Transverse colon (tissue), 4 donors: ENCODE measurements at places on chromosomes 1 and 21. TPM values are rescaled to one million over a fixed set of nuclear protein-coding genes. Genes with fewer than 3 reads are reported as not detected.

- peak; percentile 4 for DNase-seq
Observed at GRCh38 chr1:43443197-43443946, 10.4 kb downstream of the HYI start.

DNA sequence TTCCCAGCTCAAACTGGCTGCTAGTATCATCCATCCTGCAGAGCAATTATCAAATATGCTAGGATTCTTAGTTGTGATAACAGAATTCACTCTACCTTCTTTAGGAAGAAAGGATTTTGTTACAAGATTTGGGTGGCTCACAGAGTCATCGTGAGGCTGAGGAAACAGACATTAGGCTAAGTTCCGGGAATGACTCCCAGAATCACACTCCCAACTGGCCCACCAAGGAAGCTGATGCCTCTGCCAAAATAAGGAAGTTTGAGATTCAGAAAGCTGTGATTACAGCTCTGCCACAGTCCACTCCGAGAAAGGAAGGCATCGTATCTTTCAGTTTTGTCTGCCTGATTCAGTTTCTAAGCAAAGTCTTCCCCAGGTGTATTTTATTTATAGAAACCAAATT lies 50.6 kb upstream of the LYPLAL1 start:
- DNase-seq: no peak

GRCh38 chr1:41240781-41241353 lies 1.2 kb downstream of the SCMH1 start:
- no peak for DNase-seq

DNA sequence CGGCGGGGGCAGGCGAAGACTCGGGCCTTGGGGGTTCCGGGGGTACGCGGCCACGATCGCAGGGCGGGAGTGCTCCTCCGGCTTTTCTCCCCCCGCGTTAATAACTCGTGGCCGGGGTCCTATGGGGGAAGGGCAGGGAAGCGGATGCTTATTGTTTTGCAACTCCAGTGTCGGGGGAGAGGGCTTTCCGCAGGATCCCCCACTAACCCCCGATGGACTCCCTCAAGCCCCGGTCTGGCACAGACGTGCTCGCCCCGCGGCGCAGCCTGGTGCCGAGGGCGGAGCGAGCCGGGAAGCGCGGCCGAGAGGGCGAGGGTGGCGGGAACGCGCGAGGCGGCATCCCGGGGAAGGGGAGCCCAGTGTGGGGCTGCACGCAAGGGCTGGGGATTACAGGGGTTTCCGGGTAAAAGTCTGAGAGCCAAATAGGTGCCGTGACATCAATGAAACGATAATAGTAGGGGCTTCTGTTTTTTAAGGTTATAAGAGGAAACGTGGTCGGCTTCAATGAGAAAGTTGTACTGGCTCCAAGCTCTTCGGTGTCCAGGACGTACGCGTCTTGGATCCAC lies 772 bp downstream of the UCK2 start:
- DNase-seq: peak; percentile 53

DNA sequence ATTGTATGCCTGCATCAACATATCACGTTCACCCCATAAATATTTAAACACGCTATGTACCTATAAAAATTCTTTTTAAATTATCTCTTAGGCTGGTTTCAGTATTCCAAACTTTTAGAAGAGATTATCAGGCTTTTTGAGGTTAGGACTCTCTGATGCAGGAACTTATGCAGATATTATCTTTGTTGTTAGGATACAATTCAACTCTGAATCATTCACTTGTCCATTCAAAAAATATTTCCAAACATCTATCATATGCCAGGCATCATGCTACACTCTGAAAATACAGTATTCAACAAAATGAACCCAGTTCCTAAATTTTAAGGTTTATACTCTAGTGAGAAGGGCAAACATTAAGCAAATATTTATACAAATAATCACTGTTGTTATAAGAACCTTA lies 40.5 kb downstream of the ASH1L start:
- DNase-seq: no peak

DNA sequence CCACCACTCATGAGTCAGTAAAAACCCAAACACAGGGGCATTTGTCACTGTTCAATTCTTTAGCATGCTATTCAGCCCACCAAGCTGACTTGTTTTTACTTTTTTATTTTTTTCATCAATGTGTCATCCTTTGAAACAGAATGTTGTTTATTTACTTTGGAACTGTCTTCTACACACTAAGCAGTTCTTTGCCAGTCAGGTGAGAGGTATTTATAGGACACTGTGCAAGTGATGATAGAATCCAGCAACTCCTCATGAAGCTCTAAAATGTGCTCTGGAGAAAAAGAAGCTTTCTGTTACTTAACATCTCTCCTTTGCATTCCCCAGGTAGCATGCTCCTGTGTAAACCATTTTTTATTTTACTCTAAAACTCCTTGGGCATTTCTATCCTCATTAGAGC lies 582.0 kb upstream of the TMPRSS15 start:
- no peak for DNase-seq

- DNase-seq: peak; percentile 62
Observed at GRCh38 chr1:117674521-117675400, 68.9 kb downstream of the TENT5C start.

DNA sequence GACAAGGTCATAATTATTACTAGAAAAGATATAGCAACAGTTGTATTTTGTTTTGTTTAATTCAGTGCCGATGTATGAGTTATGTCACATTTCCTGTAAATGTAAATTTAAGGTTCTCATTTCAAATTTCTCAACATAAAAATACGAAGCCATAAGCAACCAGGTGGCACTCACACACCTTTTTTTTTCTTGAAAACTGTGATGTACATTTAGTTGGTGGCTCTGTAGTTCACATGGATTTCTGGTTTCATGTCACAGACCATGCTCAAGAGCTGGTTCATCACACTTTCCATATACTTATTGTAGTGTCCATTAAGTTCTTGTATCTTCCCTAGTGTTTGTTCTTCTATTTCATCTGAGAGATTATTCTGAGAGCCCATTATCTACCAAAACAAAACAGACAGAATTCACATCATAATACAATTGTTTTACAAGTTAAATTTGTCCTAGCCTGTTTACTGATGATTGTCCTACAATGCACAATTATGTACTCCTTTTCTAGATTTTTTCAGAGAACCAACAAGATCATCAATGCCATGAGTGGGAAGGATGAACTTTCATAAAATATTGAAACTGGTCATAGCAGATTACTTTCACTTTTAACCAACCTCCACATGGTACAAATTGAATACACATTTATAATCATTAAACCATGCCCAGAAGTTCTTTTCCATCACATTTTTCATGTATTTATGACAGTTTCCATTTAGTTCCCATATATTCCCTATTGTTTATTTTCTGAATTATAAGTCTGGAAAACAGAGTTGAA lies 17.1 kb downstream of the ATP6V1G3 start:
- no peak for DNase-seq

DNA sequence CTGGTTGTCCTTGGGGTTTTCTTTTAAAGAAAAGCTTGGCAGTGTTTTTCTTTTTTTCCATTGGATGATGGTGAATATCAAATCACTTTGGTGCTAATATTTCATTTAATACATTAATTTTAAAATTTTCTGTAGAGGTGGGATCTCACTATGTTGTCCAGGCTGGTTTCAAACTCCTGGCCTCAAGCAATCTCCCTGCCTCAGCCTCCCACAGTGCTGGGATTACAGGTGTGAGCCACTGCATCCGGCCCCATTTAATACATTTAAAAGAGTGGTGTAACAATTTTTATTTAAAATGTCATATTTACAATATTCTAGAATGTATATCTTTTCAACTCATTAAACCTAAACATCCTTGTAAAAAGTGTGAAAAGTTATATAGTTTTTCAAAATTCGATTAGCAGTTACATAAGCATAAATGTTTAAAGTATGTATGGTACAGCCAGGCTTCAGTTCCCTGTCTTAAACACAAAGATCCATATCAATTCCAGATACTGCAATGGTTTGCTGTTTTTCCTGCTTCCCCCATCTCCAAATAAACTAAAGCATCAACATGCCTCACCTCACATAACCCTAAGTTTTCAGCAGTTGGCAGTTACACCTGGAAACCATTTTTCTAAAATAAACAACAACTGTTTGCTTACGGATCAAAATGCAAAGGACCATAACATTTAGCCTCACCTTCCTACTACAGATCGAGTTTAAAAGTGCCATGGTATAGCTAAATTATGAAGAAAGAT lies 8.9 kb upstream of the LGALS8 start:
- DNase-seq: no peak

GRCh38 chr1:205587581-205587980 lies 44.2 kb downstream of the ELK4 start:
- peak; percentile 4 for DNase-seq

- no peak for DNase-seq
Observed at GRCh38 chr1:67191668-67192520, 25.6 kb downstream of the IL23R start.

GRCh38 chr1:28631713-28632112 lies 11.2 kb downstream of the TAF12 start:
- DNase-seq: no peak

DNA sequence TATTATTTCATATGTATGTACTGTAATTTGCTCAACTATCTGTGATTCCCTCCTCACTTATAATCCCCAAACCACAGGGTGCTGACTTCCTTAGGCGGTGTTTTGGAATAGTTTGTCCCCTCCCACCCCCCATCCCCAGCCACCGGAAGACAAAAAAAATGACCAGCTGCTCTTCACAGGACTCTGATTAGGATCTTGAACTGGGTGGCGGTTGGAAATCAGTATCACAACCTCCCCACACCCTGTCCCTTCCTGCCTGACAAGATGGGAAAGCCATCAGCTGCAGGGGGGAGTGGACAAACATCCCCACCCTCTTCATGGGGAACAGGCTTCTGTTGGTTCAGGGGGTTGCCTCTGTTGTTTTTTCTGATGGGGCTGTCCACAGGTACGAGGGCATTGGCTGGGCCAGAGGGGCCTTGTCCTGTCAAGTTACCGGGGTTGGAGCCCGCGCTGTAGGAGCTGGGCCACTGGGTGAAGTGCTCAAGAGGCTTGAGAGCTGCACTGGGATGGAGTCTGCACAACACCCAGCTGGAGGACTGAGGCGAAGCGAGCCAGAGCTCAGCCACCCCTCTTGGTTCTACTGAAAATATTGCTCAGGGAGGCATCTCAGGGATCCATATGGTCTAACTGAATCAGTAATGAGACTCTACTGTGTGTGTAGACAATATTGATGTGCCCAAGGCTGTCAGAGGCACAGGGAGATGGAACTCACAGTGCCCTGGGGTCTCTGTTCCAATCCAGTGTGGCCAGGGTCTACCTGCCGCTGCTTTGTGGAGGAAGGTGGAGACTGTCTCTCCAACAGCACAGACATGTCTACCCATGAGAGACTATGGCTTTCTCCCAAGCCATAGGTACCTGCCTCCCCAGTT lies 28.2 kb downstream of the NAV1 start:
- DNase-seq: no peak

DNA sequence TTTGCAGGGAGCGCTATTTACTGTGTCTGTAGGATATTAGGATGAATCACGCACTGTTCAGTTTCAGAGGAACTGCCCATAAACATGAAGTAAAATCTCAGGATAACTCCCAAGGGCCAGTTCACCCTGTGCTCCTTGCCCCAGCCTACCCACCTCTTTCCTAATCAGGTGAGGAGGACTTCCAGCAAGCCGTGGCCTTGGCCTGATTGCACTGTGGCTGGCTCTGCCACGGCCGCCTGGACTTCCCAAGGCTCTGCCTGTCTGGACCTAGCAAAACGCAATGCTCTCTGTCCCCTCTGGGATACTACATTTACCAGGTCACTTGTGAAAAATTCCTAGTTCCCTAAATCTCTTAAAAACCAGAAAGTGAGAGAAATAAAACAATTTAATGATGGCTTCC lies 7.4 kb upstream of the ASCL5 start:
- no peak for DNase-seq

GRCh38 chr1:44543064-44543744 lies 131.1 kb downstream of the TMEM53 start:
- no peak for DNase-seq

DNA sequence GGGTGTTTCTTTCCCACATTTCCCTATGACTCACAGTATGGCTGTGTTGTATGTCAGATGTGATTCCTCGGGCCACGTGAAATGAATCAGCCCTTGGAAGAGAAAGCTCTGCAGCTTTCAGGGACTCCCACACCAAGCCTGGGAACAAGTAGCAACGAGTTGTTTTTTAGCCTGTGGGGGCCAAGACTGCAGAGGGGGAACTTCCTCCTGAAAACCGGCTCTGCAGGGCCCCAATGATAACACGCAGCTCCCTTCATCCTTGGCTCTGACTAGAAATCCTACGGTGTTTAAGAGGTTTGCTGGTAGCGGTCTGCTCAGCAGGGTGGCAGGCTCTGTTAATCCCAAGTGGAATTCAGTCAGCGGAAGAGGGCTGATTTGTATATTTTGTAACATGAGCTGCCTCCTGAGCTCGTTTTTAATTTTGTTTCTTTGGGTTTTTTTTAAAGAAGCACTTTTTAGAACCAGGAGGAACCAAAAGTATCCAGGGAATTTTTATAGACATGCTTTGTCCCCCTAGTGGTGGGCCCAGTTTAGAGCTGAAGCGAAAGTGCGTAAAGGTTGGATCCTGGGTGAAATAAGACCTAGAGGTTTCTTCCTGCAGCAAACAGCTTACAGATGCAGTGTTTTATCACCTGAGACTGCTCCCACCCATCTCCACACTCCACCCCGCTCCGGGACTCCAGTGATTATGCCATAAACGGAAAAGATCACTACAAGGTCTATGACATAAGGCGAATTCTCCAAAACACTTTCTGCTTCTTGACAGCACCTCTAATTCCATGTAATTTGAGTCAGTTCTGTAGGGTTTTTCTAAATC lies 48.8 kb downstream of the LAMC2 start:
- peak; percentile 33 for DNase-seq

GRCh38 chr1:216896146-216896545 lies 172.9 kb upstream of the ESRRG start:
- no peak for DNase-seq

- DNase-seq: no peak
Observed at GRCh38 chr1:210445931-210446330, 117.2 kb downstream of the HHAT start.

- no peak for DNase-seq
Observed at GRCh38 chr1:15412175-15412800, 2.6 kb downstream of the EFHD2 start.

DNA sequence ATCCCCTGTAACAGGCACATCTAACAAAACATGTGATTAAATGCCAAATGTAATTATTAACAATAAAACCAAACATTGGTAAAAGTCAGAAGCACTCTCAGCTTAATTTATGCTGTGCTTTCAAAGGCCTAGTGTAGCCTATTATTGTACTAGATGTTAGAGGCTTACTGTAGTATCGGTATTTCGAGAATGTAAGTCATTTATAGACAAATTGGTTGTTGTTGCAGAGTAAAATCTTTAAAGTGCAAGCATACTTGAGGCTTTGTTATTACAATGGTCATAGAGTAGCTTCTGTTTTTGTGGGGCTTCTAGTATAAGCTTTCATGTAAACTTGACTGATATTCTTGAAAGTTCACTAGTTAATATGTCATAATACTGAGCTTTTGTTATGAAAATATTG lies 965.8 kb downstream of the PLA2G4A start:
- no peak for DNase-seq

Gene MAEL
- not detected for total RNA-seq

Gene ARHGAP30
- total RNA-seq: 4.1 TPM

Gene RAB25
- 175 TPM for total RNA-seq

Gene AXDND1
- 4.3 TPM for total RNA-seq

Gene WDR64
- total RNA-seq: not detected

Gene SLC19A2
- 16.8 TPM for total RNA-seq

Gene TTC39A
- total RNA-seq: 41.8 TPM

Gene GNAT2
- not detected for total RNA-seq

Gene B3GALT5
- total RNA-seq: 81.9 TPM
